Activated CD4-positive, alpha-beta T cell treated with anti-CD3 and anti-CD28 coated beads, Interleukin-2, amount 10 ng/mL, durations not matched to agents 24 days and 14 days (primary cell): ENCODE measurements at places on chromosomes 4 and X. TPM values are rescaled to one million over a fixed set of nuclear protein-coding genes. Genes with fewer than 3 reads are reported as not detected.

DNA sequence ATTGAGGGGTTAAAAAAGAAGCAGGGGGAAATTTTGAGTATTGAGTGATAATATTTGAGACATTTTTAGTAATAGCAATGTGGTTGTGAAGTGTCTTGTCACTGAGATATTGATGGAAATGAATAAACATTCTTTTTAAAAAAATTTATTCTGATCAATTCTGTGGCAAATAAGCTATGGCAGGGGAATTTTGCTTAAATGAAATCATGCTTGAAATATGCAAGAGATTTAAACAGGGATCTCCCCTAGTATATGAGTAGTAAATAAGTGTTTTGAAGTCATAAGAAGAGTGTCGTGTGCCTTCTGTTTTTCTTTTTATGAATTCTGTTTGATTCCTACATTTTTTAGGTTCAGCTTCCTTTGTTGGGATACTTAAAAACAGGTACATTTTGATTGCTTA is 23.2 kb downstream of the IL15 start:
- H3K4me3 ChIP-seq, result no peak overlapping the region
- H3K27ac ChIP-seq, result no peak overlapping the region
- DNase-seq, result no peak
- H3K36me3 ChIP-seq, result no peaks in the 10 kb centered on the region

GRCh38 chrX:123330229-123330942 is 146.3 kb downstream of the GRIA3 start:
- H3K27ac ChIP-seq, result no peak overlapping the region
- no peak for DNase-seq
- H3K27me3 ChIP-seq, result no peaks in the 10 kb centered on the region

DNA sequence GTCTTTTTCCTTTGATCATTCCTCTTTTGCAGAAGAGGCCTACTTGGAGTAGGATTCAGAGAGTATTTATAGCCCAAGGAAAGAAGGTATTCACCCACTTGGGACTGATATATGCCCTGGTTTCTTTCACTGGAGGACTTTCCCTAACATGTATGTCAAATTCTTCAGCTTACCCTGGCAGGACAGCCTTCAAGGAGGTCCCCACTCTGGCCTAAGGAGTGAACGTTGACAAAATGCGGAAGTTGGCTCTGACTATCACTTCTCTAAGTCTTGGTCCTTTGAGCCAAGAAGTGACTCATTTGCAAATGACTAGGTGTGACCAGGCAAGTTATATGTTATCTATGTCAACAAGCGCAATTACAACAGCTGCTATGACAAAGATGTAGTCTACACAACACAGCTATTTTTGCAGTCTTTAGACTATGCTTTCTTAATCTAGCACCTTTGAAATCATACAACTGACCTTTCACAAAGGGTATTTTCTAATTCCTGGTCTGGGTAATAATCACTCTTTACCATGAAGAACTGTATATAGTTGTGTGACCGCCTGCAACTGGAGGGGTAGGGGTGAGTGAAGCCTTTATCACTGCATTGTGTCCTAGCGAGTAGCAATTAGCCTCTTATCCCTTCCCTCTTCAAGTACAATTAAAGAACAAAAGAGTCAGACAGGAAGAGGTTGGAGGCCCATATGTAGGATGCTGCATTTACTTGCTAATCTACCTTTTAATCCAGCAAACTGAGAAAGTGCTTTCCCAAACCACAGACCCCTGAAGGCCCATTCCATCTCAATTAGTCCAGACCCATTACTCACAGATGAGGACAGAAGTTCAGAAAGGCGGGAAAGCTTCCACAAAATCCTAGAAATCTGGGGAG is 50.1 kb downstream of the RASGEF1B start:
- H3K27ac ChIP-seq, result no peak overlapping the region
- no peaks in the 10 kb centered on the region for H3K27me3 ChIP-seq
- H3K4me3 ChIP-seq, result no peak overlapping the region
- peaks cover 7% of the 10 kb centered on the region for H3K4me1 ChIP-seq

GRCh38 chr4:7348946-7349900 is 85.5 kb downstream of the PSAPL1 start:
- no peaks in the 10 kb centered on the region for H3K27me3 ChIP-seq
- no peaks in the 10 kb centered on the region for H3K4me1 ChIP-seq
- no peak for DNase-seq
- no peak overlapping the region for H3K27ac ChIP-seq
- H3K36me3 ChIP-seq, result no peaks in the 10 kb centered on the region

The SLC25A31 gene
- total RNA-seq, result not detected in 2 replicates

The SOX3 gene
- total RNA-seq, result not detected in 2 replicates
